ENCODE measurements at places on chromosomes 1 and 21. TPM values are rescaled to one million over a fixed set of nuclear protein-coding genes. Genes with fewer than 3 reads are reported as not detected.

The MORC3 gene
- total RNA-seq: 24.4 TPM

The ZMYND12 gene
- 0.89 TPM for total RNA-seq

The CYP4B1 gene
- total RNA-seq: not detected

The TNFRSF4 gene
- 3.7 TPM for total RNA-seq

The OR2G6 gene
- not detected for total RNA-seq

The ZNF648 gene
- total RNA-seq: not detected

The PSRC1 gene
- total RNA-seq: 4.5 TPM

The SPRR2G gene
- total RNA-seq: not detected

The LRRC8C gene
- 18.2 TPM for total RNA-seq

The PLPPR4 gene
- total RNA-seq: under 0.01 TPM

The IFI44L gene
- 0.26 TPM for total RNA-seq

The CGN gene
- 0.13 TPM for total RNA-seq

The SCP2 gene
- total RNA-seq: 100 TPM

The MAN1C1 gene
- total RNA-seq: 0.26 TPM

The HHAT gene
- total RNA-seq: 1.0 TPM

- peak; percentile 23 for DNase-seq
These were observed 5.9 kb upstream of the DHX9 start for GRCh38 chr1:182833271-182833670.

DNA sequence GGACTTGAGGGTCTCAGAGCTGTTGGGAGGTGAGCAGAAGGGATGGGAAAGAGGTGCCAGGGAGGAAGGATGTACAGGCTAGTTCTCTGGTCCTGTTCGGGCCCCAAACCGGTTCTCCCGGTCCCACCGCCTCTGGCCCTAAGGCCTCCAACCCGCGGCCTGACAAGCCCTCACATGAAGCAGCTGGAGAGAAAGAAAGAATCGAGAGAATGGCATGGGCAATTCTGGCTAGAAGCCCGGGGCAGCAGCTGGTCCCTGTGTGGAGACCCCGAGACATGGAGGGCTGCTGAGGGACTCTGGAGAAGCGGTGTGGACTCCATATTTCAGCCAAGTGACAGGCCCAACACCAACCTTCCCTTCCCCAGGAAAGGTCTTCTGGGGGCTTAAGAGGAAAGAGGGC is 730 bp downstream of the CDC42SE1 start:
- DNase-seq: peak; percentile 24

DNA sequence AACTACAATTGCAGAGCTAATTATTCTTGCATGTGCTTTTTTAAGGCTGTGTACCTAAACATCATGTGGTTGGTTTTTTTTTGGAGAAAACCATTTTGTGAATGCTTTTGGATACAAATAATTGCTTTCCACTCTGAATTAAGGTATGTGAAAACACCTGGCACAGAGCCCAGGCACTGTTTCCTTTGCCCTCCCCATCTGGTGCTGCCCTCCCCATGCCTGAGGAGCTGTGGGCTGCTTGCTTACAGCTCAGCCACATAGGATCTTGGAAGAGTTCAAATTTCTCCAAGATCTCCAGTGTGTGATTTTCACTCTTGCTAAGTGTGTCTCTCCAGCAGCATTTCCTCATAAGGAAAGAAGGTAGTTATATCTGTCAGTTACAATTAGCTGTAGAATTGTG is 27.8 kb downstream of the DNM3 start:
- peak; percentile 9 for DNase-seq

- DNase-seq: no peak
These were observed 40.6 kb upstream of the DUSP10 start for GRCh38 chr1:221782477-221782876.

GRCh38 chr21:26389971-26390641 is 183.0 kb downstream of the CYYR1 start:
- no peak for DNase-seq

GRCh38 chr1:87044840-87045239 is 130.4 kb downstream of the HS2ST1 start:
- DNase-seq: no peak

DNA sequence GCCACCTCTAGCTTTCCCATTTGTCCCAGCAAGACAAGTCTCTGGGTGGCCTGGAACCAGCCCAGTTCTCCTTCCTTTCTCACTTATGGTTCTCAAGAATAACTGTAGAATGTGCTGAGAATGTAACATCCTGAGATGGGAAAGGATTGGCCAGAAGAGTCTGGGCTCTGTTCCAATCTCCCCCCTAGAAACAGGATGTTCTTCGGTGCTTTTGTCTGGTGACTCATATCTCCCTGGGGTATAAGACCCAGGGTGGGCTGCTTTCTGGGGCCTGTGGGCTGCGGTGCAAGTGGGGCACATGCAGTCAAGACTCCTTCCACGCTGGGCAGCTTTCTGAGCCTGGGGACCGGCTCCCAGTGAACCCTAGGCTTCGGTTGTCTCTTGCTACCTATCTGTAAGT is 251.2 kb upstream of the POU3F1 start:
- no peak for DNase-seq

DNA sequence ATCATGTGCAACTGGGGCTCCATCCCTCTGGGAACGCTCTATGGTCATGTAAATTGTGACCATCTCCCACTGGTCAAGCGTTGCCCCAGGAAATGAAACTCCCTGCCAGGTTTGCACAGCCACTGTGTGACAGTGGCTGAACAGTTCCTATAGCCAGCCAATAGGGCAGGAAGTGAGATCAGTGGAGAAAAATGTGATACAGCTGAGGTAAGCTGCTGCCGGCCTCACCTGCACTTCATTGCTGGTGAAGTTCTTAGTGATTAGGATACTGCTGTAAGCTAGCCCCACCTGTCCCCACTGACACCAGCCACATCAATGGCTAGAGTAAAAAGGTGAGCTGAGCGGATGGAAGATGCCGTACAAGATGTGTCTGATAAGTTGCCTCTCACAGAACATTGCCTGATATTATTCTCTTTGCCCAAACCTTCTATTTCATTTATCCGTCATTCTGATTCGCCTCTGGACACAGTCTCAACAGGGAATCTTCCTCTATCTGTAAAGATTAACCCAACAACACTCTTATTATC is 38.4 kb upstream of the CDC42BPA start:
- DNase-seq: peak; percentile 36

DNA sequence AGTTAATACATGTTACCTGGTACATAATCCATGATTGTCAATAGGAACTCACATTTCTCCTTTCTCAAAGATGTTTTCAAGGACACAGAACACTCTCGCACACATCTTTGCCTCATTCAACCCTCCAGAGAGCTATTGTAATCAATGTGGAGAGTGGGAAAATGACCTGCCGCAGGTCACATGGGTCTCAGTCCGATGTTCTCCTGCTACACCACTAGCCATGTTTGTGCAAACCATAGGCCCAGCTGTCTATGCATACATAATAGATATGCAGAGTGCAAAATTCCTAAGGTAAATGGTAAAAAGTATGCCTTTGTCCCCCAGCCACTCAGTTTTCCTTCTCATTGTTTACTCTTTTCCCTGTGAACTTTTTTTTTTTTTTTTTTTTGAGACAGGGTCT is 89.2 kb downstream of the ADSS2 start:
- DNase-seq: no peak

GRCh38 chr1:212667223-212668139 is 32.2 kb downstream of the BATF3 start:
- peak; percentile 97 for DNase-seq

DNA sequence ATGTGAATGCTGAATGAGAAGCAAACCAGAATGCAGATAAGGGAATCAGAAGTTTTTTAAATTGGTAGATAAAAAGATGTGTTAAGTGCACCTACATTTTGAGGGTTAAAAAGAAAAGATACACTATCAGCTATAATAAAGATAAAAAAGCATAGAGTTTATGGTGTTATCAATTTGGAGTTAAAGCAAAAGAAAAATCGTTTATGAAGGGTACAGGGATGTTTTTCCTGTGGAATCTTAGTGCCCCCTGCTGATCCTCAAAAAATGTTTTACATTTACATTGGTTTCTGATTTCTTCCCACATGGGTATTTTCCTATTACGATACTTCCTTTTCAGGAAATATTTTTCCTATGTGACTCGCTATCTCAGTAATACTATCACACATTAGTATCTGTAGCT is 293.5 kb downstream of the MRPL39 start:
- DNase-seq: no peak

- DNase-seq: no peak
These were observed 5.0 kb upstream of the ILDR2 start for GRCh38 chr1:166980383-166980782.
